ENCODE measurements at places on chromosomes 11 and 22. TPM values are rescaled to one million over a fixed set of nuclear protein-coding genes. Genes with fewer than 3 reads are reported as not detected.
A peak's percentile ranks its signal among the peaks of the same experiment; 100 is the strongest.

GRCh38 chr11:9535189-9535781 lies 38.2 kb upstream of the WEE1 start:
- H3K4me1 ChIP-seq, result peaks cover 6% of the 10 kb centered on the region
- DNase-seq, result peak; percentile 92
- H3K4me3 ChIP-seq, result no peak overlapping the region
- H3K27me3 ChIP-seq, result no peaks in the 10 kb centered on the region
- H3K36me3 ChIP-seq, result no peaks in the 10 kb centered on the region

GRCh38 chr11:10575346-10576034 lies 7.0 kb upstream of the LYVE1 start:
- peaks cover 5% of the 10 kb centered on the region for H3K4me1 ChIP-seq
- H3K36me3 ChIP-seq, result no peaks in the 10 kb centered on the region
- no peak overlapping the region for H3K27ac ChIP-seq
- no peak overlapping the region for H3K4me3 ChIP-seq
- DNase-seq, result no peak

DNA sequence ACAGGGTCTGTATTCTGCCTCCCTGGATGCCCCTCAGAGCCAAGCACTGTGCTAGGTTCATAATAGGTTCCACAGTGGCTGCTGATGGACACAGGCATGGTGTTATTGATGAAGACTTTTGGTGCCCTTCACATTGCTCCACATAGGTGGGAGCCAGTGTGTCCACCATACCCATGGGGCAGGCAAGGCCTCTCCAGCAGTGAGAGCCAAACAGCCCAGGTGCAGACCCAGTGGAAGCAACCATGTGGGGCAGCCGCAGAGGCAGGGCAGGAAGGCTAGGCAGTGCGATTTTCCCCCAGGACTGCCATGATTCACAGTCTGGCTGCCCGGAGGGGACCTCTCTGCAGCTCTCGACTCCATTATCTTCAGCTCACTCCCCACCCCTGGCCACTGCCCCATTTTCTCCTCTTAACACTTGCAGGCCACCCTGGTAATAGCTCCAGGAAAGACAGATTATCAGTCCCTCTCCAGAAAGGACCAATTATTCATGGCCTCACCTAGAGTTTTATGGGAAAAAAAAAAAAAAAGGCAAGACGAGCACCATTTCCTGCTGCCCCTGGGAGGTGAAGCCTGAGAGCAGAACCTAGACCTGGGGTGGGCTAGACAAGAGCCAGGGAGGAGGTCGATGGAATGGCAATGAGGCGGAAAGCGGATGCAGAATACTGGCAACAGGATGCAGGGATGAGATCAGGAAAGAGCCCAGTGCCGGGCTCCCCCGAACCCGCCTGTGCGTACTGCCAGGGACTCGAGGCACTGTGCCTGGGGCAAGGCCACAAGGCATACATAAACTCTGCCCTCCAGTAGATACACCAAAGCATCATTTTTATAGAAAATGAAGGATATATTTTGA lies 343.0 kb upstream of the NCAM1 start:
- no peak overlapping the region for H3K4me3 ChIP-seq
- H3K27me3 ChIP-seq, result peaks cover 5% of the 10 kb centered on the region
- no peak for DNase-seq
- H3K4me1 ChIP-seq, result peaks cover 5% of the 10 kb centered on the region

DNA sequence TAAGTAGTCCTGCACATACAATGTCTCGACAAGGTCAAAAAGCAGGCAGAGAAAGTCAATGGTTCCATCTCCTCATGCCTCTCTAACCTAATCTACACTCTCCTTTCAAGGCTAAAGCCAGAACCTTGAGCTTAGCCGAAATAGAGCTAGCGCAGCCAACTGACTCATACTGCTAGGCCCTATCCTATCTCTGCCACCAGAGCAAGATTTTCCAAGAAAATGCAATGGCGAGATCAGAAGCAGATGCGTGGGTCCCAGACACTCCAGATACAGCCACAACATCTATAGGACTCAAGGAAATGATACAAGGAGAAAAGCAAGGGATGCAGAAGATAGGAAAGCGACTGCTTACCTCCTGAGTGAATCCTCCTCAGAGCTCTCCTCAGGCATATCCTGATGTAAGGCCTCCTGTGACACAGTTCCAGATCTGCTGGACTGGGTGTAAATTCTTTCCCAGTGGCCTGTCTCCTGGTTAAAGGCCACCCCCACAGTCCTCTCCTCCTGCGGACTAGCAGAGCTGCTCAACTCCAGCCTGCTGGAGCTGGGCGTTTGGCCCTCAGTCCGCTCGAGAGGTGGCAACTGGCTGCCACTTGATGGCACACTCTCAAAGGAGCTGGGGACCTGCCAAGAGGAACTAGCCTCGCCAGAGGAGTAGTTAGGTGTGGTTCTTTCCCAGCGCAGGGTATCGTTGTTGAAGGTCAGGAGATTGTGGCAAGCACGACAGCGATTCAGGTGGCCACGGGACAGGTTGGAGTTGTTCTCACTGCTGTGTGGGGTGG lies 52.0 kb downstream of the AMBRA1 start:
- no peak overlapping the region for H3K4me3 ChIP-seq
- no peaks in the 10 kb centered on the region for H3K4me1 ChIP-seq
- H3K27ac ChIP-seq, result no peak overlapping the region
- no peaks in the 10 kb centered on the region for H3K27me3 ChIP-seq

DNA sequence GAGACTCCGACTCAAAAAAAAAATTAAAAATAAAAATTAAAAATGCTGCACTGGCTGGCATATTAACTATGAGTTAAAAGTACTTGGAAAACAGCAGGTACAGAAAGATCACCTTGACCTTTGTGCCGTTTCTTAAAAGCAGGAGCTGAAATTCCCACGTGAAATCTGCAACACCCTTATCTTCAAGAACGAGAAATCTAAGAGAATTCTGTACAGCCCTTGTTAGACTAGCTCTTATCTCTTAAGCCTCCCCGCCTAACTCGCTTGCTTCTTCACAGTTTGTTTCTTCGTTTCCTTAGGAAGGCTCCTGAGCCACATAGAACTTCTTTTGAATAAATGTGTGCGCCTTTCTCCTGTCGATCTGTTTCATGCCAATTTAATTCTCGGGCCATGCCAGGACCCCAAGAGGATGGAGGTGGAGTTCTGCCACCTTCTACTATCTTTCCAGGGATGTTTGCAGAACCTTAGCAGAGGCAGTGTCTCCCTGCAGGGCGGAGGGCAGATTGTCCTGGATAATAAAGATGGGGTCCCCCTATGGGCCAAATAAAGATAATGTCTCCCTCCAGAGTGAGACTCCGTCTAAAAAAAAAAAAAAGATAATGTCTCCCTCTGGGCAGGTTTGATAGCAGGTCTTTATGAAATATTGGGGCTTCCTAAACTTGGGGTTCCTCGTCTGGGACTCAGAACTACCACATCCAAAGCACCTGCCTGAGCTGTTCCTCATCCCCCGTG lies 27.4 kb upstream of the SYT8 start:
- no peak for DNase-seq
- no peaks in the 10 kb centered on the region for H3K4me1 ChIP-seq
- no peaks in the 10 kb centered on the region for H3K36me3 ChIP-seq
- H3K4me3 ChIP-seq, result no peak overlapping the region

DNA sequence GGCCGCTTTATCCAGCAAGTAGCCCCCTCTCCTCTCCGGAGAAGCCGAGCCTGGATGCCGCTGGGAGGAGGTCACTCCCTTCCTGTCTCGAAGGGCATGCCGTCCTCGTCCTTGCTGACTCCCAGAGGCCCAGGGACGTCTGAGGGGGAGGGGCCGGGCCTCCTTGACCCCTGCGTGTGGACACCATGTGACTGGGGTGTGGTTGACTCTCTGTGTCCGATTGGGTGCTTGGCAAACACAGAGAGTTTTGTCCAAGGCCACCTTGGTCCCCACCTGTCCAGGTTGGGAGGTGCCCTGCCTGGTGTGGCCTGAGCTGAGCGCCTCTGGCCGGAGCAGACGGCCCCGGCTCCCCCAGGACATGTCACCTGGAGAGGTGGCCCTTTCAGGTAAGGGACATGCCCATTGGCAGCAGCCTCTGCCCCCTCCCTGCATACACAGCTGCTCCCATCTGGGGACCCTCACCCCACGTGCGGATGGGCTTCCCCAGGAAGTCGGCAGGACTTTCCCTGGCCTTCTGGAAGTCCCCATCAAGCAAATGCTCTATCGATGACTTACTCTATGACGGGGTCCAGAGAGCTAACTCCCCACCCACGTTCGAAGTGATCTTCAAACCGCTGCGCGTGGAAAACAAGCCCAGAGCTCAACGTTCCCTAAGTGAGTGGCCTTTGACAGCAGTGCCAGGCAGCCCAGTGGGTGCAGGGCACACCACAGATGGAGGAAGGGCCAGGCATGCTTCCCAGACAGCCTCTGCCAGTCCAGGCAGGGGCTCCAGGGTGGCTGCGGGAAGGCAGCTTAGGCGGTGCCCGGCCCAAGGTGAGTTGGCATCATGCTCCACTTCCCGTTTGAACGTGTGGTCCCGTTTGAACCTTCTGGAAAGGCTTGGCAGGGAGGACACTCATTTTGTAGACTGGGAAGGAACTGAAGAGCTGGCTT lies at the start of gene SMIM38:
Gene SMIM38 (plus strand): TSS at position 634 of the 933 bp plus-strand sequence. CDS start 1,912 bp downstream, outside the sequence.
- H3K36me3 ChIP-seq, result no peaks in the 10 kb centered on the region
- H3K27ac ChIP-seq, result no peak within 1 kb of the TSS
- H3K4me1 ChIP-seq, result peaks cover 5% of the 10 kb centered on the region
- H3K4me3 ChIP-seq, result no peak within 1 kb of the TSS
- H3K27me3 ChIP-seq, result no peaks in the 10 kb centered on the region
- DNase-seq, result no peak

DNA sequence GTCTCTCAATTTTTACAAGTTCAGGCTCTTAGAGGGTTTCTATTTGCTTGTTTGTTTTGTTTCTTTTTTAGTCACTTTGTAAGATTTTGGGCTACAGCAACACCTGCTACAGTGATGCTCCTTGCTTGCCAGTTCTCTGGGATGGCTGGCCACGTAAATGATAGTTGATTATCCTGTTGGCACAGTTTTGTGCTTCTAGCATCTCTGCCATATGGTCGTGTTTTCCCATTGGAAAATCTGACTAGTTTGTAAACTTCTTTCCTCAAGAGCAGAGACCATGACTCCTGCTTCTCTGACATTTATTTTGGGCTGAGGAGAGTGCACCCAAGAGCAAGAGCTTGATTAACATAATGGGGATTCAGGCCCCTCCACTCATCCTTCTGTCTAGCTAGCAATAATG lies 1621.6 kb upstream of the RAG2 start:
- H3K27ac ChIP-seq, result no peak overlapping the region
- no peak for DNase-seq
- no peaks in the 10 kb centered on the region for H3K36me3 ChIP-seq

DNA sequence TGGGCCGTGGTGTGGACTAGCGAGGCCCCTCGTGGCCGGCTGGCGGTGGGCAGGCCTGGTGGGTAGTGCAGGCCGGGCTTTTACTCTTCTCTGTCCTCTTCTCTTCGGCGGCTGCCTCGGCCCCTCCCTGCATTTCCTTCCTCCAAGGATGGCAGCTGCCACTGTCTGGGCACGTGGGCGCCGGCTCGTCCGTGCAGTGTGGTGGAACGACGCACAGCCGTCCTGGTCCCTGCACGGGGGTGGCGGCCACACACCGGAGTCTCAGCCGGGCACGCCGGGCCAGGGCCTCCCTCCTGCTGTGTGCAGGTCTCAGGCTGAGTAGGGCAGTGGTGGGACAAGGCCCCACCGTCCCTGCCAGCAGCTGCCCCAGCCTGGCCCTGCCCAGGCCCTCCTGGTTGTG lies 37.7 kb downstream of the MOB2 start:
- H3K4me3 ChIP-seq, result no peak overlapping the region
- H3K27me3 ChIP-seq, result no peaks in the 10 kb centered on the region
- H3K36me3 ChIP-seq, result no peaks in the 10 kb centered on the region
- H3K27ac ChIP-seq, result no peak overlapping the region
- no peaks in the 10 kb centered on the region for H3K4me1 ChIP-seq

GRCh38 chr11:117970400-117971024 lies 15.7 kb upstream of the IL10RA start:
- DNase-seq, result no peak
- peaks cover 3% of the 10 kb centered on the region for H3K27me3 ChIP-seq
- no peaks in the 10 kb centered on the region for H3K36me3 ChIP-seq
- no peak overlapping the region for H3K27ac ChIP-seq

GRCh38 chr11:78262691-78263090 lies 74.0 kb downstream of the USP35 start:
- H3K27ac ChIP-seq, result no peak overlapping the region
- peaks cover 6% of the 10 kb centered on the region for H3K4me1 ChIP-seq
- H3K36me3 ChIP-seq, result no peaks in the 10 kb centered on the region
- H3K4me3 ChIP-seq, result no peak overlapping the region
- no peak for DNase-seq

DNA sequence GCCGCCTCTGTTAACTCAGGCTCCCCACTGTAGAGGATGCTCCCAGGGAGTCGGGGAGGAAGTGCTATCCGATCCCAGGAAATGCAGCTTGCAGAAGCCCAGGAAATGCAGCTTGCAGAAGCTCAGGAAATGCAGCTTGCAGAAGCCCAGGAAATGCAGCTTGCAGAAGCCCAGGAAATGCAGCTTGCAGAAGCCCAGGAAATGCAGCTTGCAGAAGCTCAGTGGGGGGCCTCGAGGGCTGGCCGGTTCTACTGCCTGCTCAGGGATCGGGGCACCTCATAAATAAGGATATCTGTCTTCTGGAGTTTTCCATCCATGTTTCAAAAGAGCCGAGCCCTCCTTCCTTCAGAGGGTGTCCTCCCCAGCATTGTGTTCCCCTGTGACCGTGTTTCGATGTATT lies 25.1 kb upstream of the SMIM38 start:
- H3K27me3 ChIP-seq, result no peaks in the 10 kb centered on the region
- no peaks in the 10 kb centered on the region for H3K36me3 ChIP-seq
- no peaks in the 10 kb centered on the region for H3K4me1 ChIP-seq
- H3K4me3 ChIP-seq, result no peak overlapping the region
- no peak for DNase-seq
- no peak overlapping the region for H3K27ac ChIP-seq

Gene NLRP14
- not detected for total RNA-seq

Gene PGGHG
- total RNA-seq, result 23.1 TPM

Gene KCTD14
- total RNA-seq, result 0.63 TPM

Gene SLC25A18
- not detected for total RNA-seq

Gene TSPAN32
- not detected for total RNA-seq

Gene CALCA
- 1.3 TPM for total RNA-seq

Gene TIGD3
- total RNA-seq, result not detected

Gene EML3
- 47.2 TPM for total RNA-seq

Gene EFCAB6
- total RNA-seq, result 3.5 TPM

Gene DRICH1
- not detected for total RNA-seq

Gene NFAM1
- total RNA-seq, result not detected

Data from GM23248 (cell line).